ENCODE measurements at places on chromosomes 3 and 15.

DNA sequence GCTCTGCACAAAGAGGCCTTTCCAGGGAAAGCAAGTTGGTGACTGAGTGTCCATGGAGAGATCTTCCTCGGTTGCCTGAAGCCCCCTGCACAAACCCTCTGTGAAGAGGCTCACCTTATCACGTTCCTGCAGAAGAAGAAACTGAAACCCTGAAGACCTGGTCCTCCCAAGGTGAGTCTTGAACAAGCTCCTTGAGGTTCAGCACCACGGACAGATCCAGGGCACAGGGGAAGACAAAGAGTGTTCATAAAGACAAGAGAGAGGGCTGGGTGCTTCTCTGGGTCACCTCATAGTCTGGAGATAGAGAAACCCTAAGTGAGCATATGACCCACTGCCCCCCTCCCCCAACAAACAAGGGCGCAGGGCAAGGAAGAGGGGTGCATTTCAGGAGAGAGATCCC lies 21.7 kb upstream of the TBC1D21 start:
- peak; percentile 55 for DNase-seq

DNA sequence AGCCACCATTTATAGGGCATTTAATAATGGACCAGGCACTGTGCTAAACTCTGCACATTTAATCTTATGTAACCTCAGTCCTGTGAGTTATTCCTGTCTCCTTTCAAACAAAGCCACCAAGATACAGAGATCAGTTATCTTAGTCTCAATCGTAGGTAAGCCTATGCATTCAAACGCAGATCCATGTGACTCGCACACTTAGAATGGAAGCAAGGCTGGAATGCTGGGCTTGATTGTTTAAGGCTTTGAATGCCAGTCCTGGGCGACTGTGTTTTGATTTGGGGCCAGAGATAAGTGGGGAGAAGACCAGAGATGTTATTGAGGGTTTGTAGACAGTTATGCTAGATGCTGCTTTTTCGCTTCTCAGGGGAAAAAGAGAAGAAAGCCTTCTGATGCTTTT lies 22.2 kb downstream of the MED12L start:
- DNase-seq, result no peak

GRCh38 chr15:84570164-84570735 lies 30.6 kb upstream of the ZSCAN2 start:
- DNase-seq, result peak; percentile 66

DNA sequence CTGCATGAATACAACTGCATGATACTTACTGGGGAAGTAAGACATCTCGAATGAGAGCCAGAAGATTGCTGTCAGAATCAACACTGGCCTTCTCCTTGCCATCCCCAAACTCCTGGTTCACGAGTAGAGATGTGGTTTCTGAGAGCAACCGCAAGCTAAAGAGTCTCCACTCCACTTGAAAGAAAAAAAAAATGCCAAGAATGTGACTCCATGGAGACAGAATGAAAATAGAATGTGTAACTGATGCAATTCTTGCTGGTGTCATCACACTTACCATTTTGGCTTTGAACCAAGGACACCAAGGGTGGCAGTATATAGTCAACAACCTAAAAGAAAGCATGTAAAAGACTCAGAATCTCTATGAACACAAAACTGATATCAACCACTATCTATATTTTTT lies 280.4 kb downstream of the ULK4 start:
- peak; percentile 48 for DNase-seq

- no peak for DNase-seq
These were observed 1.4 kb upstream of the ISG20 start for GRCh38 chr15:88637436-88637835.

DNA sequence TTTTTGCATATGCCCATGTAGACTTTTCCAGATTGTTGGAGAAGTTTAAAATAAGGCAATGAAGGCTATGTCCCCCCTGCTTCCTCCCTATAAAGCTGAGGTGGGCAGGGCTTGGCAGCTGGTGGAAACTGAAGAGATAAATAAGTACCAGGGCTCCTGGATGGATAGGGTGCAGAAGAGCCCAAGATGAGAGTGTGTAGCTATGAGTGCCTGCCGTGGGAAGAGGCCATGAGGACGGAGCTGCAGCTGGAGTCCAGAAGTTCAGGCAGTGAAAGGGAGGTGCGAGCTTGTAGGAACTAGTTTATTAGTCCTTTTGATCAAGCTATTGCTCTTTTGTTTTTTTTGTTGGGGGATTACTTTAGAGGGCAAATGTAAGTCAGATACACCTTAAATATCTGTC lies 52.4 kb downstream of the PHLDB2 start:
- no peak for DNase-seq

- no peak for DNase-seq
These were observed 22.8 kb downstream of the KAT2B start for GRCh38 chr3:20062996-20063395.

DNA sequence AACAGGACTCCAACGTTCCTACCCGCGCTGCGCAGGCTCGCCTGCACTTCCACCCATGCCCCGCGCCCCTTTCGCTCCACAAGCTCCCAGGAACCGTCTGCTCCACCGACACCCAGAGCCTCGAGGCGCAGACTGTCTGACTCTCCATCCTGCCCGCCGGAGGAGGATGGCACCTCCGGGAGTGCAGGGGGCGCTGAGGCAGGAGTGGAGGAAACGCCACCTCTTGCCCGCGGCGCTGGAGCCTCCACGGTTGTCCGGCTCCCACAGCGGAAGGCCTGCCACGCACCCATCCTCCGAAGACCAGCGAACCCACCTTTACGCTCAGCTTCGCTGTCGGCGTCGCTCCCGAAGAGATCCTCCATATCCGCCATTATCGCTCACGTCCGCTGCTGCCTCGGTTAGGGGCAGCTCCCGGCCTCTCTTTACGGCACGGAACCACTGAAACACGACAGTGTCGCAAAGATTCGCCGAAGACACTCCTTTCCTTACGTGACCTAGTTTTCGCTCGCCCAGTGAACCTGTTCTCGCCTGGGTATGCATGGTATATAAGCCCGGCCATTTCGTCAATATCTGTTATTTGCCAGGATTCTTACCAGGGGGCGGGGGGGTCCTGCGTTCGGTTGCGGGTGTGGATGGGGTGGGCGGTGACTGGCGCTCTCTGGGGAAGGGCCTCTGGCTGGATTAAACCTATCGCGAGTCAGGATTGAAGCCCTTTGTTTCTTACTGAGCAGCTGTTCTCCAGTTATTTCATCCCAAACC lies at the start of gene LEO1:
Gene LEO1, minus strand, starts transcription at position 404 of the 759 bp plus-strand sequence. Its CDS starts 33 bp downstream, at position 371.
- DNase-seq, result peak; percentile 92

GRCh38 chr3:119870512-119870911 lies 88.6 kb downstream of the NR1I2 start:
- no peak for DNase-seq

DNA sequence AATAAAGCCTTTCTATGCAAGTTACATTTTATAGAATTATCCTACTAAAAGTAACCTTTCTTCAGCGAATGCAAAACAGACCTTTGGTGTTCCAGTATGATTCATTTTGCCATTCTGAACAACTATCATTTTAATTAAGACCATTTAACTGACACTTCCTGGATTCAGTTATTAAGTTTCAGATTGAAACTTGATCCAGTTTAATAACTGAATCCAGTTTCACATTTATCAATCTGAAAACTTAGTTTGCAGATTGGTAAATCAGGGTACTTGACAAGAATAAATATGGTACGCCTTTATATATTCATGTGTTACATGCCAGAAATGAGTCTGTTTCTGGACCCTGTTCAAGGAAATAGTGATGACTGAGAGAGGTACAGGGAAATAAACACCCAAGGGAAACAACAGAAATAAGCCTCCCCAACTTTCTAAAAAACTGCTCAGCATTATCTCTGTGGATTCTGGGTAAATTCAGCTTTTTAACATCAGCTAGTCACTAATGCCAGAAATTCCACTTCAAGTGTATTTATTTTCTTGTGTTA lies 23.3 kb upstream of the NFKBIZ start:
- no peak for DNase-seq

GRCh38 chr15:90497912-90498311 lies 31.8 kb upstream of the CRTC3 start:
- DNase-seq, result no peak

DNA sequence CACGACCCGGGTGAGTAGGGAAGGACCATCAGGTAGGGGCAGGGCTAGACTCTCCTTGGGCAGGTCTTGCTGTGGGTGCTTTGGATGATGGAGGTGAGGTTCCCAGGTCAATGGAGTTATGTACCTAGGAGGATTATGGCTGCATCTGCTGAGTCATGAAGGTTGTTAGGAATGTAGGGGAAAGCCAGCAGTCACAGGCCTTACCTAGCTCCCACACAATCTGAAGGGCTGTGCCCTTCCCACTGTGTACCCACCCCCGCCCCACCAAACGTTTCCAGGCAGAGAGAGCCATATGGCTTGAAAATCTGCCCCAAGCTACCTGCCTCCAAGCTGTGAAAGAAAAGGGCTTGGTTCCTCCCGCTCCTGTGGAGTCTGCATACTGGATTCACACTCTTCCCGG lies 573.4 kb upstream of the DPPA4 start:
- DNase-seq, result no peak
